ENCODE measurements at places on chromosomes 6 and 20.

DNA sequence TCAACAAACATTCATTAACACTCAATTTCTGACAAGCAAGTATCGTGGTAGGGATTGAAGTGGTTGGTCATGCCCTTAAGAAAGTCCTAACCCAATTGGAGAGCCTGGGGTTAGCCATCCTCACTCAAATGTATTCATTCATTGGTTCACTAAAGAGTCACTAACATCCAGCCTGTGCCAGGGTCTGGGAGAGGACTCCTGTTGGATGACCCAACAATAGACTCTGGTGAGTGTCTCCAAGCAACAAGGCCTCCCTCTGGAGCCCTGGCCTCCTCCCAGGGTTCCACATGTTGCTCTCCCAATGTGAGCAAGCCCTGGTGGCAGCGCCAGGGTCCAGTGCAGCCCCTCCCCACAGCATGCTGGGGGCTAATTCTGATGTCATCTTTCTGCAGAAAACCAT is at the start of gene BPIFA3:
Gene BPIFA3 (plus strand): TSS at position 301 of the 400 bp plus-strand sequence. CDS start 185 bp downstream, outside the sequence.
- DNase-seq, result no peak

DNA sequence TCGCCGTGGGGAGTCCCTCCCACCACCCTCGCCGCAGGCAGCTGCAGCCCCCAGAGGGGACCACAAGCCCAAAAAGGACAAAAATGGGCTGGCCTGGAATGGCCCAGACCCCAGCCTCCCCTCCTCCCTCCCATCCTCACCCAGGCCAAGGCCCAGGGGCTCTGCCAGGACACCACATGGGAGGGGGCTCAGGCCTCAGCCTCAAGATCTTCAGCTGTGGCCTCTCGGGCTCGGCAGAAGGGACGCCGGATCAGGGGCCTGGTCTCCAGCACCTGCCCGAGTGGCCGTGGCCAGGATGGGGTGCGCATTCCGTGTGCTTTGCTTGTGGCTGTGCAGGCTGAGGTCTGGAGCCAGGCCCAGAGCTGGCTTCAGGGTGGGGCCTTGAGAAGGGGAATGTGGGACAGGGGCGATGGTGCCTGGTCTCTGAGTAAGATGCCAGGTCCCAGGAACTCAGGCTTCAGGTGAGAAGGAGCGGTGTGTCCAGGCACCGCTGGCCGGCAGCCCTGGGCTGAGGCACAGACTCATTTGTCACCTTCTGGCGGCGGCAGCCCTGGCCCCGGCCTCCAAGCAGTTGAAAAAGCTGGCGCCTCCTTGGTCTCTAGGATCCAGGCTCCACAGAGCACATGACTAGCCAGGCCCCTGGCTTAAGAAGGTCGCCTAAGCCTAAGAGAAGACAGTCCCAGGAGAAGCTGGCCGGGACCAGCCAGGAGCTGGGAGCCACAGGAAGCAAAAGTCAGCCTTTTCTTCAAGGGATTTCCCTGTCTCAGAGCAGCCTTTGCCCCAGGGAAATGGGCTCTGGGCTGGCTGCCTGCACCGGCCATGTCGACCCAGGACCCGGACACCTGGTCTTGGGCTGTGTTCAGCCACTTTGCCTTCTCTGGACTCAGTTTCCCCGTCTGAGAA is 35.2 kb upstream of the MRGBP start:
- no peak for DNase-seq

DNA sequence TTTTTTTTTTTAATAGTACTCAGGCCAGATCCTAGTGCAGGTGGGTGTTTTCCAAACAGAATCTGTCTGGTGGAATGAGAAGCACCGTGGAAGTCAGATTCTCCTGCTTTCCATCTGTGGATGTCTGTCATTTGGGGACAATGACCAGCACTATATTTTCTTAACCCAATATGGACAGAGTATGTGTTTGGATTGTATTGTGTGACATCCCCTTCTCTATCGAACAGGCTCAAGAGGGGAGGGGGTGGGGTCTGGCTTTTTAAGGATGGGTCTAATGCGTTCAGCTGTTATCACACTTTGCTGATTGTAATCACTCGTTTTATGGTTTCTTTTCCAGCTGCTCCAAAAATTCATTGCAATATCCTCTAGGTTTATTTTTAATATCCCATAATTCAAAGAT is 197.5 kb upstream of the CEP162 start:
- DNase-seq, result no peak

DNA sequence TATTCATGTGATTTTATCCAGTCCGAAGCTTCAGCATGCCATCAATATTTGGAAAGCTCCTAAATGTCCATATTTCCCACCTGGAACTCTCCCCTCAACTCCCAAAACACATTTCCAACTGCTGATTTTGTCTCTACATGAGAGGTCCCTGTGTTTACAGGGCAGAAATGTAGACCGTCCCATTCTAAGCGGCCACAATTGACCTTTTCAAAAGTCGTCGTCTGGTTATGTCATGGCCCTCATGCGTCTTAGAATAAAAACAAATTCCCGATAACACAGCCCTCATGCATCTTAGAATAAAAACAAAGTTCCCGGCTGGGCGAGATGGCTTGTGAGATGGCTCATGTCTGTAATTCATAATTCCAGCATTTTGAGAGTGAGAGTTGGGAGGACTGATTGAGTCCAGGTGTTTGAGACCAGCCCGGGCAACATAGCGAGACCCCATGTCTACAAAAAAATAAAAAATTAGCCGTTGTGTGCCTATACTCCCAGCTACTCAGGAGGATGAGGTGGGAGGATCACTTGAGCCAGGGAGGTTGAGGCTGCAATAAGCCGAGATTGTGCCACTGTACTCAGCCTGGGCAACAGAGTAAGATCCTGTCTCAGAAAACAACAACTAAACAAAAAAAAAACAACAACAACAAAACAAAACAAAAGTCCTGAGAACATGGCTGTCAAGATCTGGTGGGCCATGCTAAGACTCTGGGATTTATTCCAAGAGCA is 6.4 kb upstream of the ZNF217 start:
- no peak for DNase-seq

GRCh38 chr6:159110013-159110412 is 59.2 kb upstream of the FNDC1 start:
- DNase-seq, result no peak

DNA sequence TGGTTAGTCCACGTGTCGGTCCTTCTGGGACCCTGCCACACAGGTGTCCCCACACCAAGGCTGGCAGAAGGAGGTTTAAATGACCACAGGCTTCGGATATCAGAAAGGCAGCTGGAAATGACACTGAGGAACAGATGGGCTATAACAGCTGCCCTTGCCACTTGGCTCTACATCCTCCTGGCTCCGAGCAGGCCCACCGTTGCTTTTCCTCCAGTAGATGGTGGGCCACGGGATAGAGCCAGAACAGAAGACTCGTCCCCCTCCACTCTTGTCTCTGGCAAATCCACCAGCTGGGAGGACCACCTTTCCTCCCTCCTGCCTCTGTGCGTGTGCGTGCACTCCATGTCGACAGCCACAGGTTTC is 17.6 kb downstream of the WRNIP1 start:
- no peak for DNase-seq

- DNase-seq, result no peak
These were observed 292.1 kb downstream of the KHDC1L start for GRCh38 chr6:72933233-72933632.

GRCh38 chr6:31450751-31451150 is 47.2 kb upstream of the MICB start:
- DNase-seq, result no peak

GRCh38 chr6:75279418-75279817 is 5.2 kb downstream of the TMEM30A start:
- DNase-seq, result no peak

DNA sequence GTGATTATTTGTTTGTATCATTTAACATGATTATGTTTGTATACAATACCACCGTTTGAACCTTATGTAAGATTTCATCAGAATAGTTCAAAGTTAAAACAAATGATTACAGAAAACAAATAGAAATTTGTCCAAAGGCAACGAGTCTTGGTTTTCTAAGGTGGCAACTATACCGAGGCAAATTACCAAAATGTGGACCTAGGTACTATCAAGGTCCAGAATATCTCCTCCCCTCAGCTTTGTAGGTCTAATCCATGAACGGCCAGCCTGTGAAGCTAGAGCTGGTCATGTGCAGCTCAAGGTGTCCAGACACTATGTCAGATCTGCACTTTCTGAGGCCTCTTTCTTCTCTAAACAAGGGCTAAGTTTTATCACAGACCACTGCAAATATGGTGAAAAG is 151.7 kb upstream of the BEND3 start:
- no peak for DNase-seq

DNA sequence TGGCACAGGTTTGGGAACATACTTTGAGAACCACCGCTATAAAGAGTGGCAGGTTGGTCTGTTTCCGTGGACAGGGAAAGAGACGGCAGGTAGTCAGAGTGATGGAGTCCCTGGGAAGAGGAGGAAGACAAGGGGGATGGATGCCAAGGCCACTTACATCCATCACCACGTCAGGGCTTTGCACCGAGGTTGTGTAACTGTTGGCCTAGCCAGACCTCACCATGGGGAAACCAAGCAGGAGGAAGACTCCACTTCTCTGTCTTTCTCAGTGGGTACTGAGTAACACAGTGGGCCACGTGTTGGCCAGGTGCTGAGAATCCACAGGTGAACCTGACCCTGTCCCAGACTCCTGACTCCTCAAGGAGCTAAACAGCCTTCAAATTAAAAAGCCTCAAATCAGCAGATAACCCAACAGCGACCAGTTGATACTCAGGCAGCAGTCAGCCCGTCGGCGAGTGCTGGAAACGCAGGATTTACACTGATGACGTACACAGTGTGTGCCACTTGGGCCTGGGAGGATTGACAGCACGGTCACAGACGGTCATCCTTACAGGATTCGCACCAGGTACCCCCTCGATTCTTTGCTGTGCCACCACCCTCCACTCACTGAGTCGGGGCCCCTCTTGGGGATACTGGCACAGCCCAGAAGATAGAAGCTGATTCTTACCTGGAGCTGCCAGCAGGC is 134.6 kb upstream of the SNX9 start:
- DNase-seq, result no peak

GRCh38 chr6:3423439-3424184 is 33.2 kb downstream of the SLC22A23 start:
- DNase-seq, result no peak

- no peak for DNase-seq
These were observed 500.3 kb upstream of the ADGRB3 start for GRCh38 chr6:68134796-68135195.

DNA sequence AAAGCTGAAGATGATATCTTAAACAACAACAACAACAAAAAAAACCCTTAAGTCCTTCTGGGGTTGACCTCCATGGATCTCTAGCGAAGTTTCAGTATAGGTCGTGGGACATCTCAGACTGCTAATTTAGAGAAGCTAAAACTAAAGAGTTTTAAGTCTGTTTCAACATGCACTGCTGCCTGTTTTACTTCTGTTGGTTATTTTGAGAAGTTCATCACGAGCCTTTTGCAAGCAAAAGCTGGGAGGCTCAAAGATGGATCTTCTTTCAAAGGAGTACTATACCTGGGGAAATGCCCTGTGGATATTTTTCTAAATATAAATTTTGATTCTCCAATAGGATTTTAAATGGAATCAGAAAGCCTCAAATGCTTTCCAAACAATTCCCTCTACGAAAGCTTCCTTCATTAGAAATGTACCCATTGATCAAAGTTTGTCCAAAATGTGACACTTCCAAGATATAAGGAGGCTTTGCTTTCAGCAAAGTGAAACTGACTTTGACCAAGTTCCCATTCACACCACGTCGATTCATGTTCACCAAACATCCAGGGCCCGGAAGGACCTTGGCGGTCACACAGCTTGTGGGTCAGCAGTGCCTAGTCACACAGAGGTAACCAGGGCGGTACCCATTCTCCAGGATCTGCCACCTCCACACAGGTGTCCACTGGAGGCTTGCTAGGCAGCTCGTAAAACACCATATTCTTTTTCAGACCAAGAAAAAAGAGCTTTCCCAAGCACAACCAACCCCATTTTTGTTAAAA is 94.7 kb upstream of the QKI start:
- no peak for DNase-seq

- DNase-seq, result no peak
These were observed 93.0 kb upstream of the CEP85L start for GRCh38 chr6:118744261-118744941.

DNA sequence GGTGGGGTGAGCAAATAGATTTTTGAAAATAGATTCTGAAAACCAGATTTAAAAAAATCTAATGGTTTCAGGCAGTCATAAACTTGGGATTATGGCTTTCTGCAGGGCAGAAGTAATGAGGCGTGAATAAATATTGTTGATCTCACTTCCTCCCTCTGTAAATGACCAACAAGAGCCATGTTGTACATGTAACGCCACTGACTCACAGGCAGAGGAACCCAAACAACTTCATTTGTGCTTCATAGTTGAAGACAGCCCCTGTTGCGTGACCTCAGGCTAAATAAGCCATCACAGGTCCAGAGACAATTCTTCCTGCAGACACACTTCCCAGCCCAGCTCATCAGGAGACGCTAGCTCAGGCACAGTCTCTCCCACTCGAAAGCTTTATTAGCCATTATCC is 59.1 kb upstream of the F13A1 start:
- DNase-seq, result no peak

GRCh38 chr6:33008944-33009861 is at the start of gene HLA-DOA:
HLA-DOA (minus strand) TSS chr6:33009591.
- DNase-seq, result peak; percentile 85

All from GM12864 (cell line).